ENCODE measurements at places on chromosomes 5 and 9. TPM values are rescaled to one million over a fixed set of nuclear protein-coding genes. Genes with fewer than 3 reads are reported as not detected.

Gene CER1
- total RNA-seq = not detected

Gene GPX3
- 627 TPM for total RNA-seq

Gene OBP2B
- total RNA-seq = not detected

Gene PRR16
- total RNA-seq = 12.7 TPM

Gene SPIN1
- total RNA-seq = 48.8 TPM

Gene KIF3A
- total RNA-seq = 10.2 TPM

Gene IL31RA
- not detected for total RNA-seq

Gene FOXD4L5
- not detected for total RNA-seq

Gene GBA2
- 80.2 TPM for total RNA-seq

Gene OR2S2
- total RNA-seq = not detected

Gene SCGB3A1
- not detected for total RNA-seq

Gene FGF1
- 57.0 TPM for total RNA-seq

GRCh38 chr9:21744320-21744719 lies 58.1 kb upstream of the MTAP start:
- no peak for DNase-seq

GRCh38 chr5:6634788-6635430 lies 1.7 kb downstream of the SRD5A1 start:
- DNase-seq = no peak

GRCh38 chr5:39570403-39571027 lies 145.7 kb upstream of the DAB2 start:
- no peak for DNase-seq

DNA sequence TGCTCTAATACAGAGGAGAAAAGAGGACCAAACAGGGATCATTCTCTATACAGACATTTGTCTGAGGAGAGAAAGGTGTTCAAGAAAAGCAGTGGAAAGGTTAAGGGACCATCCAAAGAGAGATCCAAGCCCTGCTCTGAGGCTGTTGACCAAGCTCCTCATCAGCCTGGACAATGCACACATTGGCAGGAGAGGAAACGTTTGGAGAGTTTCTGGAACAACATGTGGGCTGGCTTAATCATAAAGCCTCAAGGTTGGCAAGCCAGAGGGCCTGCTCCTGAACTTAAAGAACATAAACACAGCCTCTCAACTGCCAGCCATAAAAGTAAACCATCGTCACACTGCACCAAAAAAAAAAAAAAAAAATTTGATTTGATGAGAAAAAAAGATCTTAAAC lies 184.4 kb upstream of the SLC12A2 start:
- no peak for DNase-seq

- peak; percentile 81 for DNase-seq
These were observed 27.9 kb upstream of the BASP1 start for GRCh38 chr5:17189381-17190036.

- no peak for DNase-seq
These were observed 171.6 kb downstream of the RASEF start for GRCh38 chr9:82891321-82891720.

DNA sequence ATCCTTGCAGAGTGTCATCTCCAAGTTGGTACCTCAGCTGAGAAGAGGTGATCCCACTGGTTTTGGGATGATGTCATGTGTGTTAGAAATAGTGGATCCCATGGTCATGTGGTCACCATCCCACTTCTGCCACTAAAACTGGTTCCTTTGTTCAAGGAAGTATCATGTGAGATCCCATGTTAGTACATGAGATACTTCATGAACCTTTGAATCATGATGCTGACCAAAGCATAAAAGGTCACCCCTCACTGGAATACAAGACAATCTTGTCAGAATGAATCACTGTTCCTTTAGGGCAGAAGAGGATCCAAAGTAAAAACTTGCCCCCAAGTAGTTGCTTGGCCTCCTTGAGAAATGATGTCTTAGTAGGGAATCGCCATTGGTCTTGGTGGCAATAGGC lies 150.9 kb upstream of the MOCS2 start:
- no peak for DNase-seq

- DNase-seq = no peak
These were observed 71.4 kb upstream of the SMIM23 start for GRCh38 chr5:171714261-171714660.

- no peak for DNase-seq
These were observed 1.9 kb downstream of the ROR2 start for GRCh38 chr9:91948101-91948596.

DNA sequence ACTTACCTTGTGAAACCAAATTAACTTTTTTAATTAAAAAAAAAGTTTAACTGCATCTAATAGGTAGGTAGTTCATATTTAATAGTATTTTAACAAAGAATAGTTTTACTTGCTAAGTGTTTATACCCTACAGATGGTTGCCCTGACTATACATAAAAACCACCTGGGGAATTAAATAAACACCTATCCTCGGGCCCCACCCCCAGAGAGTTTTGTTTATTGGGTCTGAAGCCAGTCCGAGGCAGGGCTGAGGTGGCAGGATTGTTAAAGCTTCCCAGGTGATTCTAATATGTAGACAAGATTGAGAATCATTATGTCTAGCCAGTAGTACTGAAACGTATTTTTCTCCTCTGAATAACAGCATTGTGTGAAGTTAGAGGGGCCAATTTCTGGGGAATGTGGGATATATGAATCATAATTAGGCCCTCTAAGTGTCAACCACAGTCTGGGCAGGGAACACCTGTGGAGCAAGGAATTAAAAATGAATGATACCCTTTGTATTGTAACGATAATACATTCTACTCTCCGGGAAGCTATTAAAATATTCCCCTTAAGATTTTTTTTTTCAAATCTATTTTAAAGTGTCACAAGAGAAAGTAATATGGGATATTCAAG lies 5.6 kb upstream of the PAM start:
- DNase-seq = no peak

GRCh38 chr9:114286146-114286679 lies 36.7 kb upstream of the ORM1 start:
- DNase-seq = no peak

GRCh38 chr9:27451207-27451797 lies 72.8 kb upstream of the IFNK start:
- no peak for DNase-seq

GRCh38 chr9:125585503-125586171 lies 121.4 kb downstream of the MAPKAP1 start:
- no peak for DNase-seq

GRCh38 chr5:127290019-127290945 lies at the start of gene MEGF10:
MEGF10 (plus strand) TSS chr5:127290796; CDS start chr5:127331309, 40,513 bp downstream.
- DNase-seq = no peak

DNA sequence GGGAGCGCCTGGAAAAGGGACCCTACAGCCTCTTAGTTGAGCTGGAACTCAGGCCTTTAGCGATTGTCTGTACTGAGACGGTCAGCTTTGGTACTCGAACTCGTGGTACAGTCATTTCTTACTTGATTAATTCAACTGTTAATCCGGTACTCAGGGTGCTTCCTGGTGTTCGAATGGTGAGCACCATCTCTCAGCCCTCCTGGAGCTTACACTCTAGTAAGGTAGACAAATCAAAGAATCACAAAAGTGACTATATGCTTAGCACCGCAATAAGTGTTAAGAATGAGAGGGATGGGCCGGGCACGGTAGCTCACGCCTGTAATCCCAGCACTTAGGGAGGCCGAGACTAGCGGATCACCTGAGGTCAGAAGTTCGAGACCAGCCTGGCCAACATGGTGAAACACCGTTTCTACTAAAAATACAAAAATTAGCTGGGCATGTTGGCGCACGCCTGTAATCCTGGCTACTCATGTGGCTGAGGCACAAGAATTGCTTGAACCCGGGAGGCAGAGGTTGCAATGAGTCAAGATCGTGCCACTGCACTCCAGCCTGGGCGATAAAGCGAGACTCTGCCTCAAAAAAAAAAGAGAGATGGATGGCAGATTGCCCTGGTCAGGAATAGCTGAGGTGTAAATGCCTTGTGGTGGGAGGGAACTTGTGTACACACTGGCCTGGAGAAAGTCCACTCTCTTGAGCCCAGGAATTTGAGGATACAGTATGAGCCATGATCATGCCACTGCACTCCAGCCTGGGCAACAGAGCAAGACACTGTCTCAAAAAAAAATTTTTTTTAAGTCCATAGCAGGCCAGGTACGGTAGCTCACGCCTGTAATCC lies 981 bp downstream of the TCOF1 start:
- no peak for DNase-seq

DNA sequence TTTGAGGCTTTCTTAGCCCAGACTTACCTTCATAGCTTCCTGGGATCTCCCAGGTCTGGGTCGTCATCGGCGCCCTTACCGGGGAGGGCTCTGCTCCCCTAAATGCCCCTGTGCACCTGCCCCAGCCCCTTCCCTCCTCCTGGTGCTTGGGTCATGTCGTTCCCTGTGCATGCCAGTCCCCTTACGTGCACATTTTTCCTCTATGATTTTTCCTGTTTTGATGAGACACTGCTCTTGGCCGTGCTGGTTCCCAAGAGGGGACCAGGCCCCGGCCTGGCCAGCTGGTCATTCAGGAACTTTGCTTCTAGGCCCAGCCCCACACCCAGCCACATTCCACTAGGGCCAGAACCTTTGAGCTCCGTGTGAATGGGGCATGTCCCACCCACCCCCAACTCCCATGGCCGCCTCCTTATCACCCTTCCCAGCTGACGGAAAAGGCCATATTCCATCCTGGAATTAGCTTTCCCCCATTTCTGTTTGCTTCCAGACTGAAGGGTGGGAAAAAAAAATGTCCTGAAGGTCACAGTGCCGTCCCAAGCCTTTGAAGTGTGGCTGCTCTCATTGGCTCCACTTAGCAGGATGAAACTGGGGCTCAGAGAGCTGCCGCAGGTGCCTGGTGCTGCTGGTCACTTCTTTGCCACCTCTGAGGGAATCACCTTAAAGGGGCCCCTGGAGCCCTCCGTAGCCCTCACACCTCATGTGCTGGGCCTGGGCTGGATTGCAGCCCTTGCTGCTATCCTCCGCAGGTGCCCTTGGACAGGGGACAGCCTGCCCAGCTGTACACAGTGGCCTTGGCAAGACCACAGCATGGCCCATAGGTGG lies 25.1 kb downstream of the ERGIC1 start:
- peak; percentile 90 for DNase-seq

GRCh38 chr5:20030125-20030524 lies 42.1 kb upstream of the CDH18 start:
- DNase-seq = no peak

DNA sequence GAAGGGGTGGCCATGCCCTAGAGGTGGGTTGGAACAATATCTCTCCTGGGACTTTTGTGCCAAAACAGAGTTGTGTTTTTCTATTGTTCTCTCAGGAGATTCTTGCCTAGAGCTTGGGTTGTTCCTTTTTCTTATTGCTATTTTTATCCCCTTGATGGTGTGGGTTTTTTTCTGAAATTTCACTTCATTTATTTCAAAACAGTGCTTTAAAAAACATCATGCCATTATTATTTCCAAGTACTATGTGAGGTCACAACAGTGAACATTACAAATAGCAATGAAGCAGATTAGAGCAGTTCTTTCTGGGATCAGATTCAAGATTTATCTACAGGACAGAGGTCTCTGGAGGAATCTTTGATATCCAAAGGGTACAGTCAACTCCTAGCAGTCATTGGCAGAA lies 76.6 kb downstream of the ACTBL2 start:
- no peak for DNase-seq

GRCh38 chr5:158979749-158980521 lies 119.8 kb downstream of the EBF1 start:
- DNase-seq = peak; percentile 75

GRCh38 chr5:155983954-155984353 lies 343.0 kb upstream of the SGCD start:
- no peak for DNase-seq

- DNase-seq = no peak
These were observed 3.7 kb downstream of the PRDM6 start for GRCh38 chr5:123092696-123093095.

DNA sequence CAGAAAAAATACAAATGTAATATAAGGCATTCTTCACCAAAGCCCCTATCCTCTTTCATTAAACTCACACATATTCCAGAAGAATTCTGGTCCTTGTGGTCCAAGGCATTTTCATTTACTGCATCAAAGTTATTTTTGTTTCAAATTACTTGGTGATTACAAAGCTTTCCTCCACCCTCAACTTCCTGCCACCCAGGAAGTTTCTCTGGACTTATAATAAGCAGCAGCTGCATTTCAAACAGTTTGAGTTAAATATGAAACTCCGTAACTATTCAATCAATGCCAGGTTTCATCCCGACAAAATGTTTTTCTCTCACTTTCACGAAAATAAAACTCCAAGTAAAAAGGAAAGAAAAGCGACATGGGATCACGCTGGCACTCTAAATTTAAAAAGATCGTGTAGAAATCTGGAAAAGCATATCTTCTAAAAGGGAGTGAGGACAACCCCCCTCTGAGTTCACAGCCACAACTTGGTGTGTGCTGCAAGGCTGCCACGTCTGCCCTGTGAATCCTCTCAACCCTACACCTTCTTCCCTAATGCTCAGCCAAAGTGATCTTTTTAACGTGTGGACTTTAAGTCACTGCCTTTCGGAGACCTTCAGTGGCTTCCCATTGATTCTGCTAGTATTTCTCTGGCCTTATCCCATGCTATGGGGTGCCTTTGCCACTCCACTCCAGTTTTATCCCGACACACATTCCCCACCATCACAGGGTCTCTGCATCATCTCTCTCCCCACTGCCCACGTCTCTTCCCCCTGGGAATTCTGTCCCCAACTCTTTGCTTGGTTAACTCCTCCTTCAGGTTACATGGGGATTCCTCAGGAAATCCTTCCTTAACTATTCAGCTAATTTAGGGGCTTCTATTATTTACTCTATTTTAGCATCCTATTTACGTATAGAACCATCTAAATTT lies 91.1 kb upstream of the CER1 start:
- DNase-seq = no peak

- no peak for DNase-seq
These were observed 15.6 kb downstream of the WWC1 start for GRCh38 chr5:168307022-168307421.

GRCh38 chr5:144504929-144505577 lies 334.4 kb downstream of the KCTD16 start:
- no peak for DNase-seq

DNA sequence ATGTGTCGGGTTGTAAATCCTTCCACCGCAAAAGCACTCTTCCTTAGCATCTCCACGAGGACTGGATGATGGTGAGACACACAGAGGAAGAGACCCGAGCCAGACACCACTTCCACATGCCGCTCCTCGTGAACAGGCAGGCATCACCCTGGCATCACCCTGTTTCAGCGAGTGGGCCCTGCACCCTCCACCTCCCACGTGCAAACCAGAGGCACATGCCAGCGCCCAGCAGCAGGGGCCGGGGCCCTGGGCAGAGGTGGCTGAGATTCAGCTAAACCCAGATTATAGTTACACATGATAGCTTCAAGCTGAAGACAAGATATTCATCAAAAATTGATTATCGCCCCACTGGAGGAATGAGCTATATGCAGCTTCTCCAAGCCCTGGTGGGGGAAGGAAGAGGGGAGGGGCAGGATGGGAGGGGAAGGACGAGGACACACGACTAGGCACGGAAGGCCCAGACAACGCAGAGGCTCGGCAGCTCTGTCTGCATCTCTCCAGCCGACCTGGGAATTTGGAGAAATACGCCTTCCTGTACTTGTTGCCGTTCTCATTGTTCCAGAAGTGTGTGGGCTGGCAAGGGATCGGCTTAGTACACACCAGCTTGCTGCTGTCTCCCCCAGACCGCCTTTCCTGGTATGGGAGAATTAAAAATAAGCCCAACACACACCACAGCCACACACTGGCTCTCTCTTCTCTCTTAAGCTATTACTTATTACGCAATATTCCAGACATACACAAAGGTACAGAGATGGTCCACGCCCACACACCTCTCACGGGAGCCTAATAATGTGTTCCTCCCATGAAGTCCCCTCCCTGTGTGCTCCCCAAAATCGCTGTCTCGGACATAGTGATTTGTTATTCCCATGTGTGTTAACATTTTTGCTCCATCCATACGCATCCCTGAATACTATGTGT lies 50.4 kb upstream of the ZNF354A start:
- DNase-seq = no peak
